Posterior vena cava (tissue), 2 donors: ENCODE measurements at places on chromosomes 1 and 21. TPM values are rescaled to one million over a fixed set of nuclear protein-coding genes. Genes with fewer than 3 reads are reported as not detected.

Gene CD58
- total RNA-seq = 28.3 TPM

Gene OR6N1
- total RNA-seq = not detected

Gene LACTBL1
- total RNA-seq = not detected

Gene SPRR2B
- total RNA-seq = not detected

Gene IRF6
- 2.7 TPM for total RNA-seq

Gene RXFP4
- total RNA-seq = not detected

Gene PGLYRP3
- total RNA-seq = not detected
